ENCODE measurements at places on chromosomes 13 and 19.

DNA sequence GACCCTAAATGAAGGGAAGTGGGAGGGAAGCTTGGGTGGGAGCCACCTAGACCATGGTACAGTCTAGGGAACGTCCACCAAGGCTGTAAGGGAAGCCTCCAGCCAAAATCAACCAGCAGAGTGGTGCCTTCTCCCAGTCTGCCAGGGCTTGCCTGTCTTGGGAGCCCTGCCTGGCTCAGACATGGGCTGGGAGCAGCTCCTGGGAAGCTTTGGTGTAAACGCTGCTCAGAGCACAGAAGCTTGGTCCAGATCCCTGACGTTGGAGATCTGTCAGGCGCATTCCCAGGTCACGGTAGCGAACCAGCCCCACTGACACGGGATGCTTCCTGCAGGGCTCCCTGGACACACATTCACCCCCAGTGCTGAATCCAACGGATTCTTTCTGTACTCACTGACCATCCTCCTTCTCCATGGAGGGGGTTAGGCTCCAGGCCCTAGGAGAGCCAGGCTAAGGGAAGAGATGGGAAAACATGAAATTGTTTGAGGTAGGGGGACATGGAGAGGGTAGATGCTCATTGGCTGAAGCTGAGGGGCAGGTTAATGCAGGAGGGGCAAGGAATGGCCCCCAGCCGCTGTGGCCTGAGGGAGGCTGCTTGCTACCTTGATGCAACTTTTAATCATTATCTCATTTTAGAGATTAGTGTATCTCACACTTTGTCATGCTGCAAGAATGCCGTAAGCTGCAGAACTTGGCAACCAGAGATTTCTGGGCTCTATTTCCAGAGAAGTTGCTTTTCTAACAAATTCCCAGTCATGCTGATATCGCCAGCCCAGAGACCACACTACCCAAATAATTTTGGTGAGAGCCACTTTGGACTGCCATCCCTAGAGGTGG is 195.8 kb downstream of the UQCRFS1 start:
- DNase-seq = no peak

DNA sequence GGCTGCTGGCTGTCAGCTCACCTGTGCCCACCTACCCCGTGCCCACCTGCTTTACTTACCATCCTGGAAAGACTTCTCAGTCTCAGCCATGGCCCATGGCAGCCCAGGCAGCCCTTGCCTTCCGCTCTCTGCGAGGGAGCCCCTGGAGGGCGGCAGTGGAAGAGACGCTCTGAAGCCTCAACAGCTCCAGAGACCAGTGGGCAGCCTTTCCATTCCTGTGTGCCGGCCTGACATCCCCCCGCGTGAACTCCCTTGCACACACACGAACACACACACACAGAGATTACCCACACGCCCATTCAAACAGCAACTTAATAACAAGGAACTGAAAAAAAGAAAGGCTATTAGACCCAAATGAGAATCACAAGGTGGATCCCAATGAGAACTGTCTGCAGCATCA is 14.2 kb upstream of the RASA3 start:
- peak; percentile 10 for DNase-seq

DNA sequence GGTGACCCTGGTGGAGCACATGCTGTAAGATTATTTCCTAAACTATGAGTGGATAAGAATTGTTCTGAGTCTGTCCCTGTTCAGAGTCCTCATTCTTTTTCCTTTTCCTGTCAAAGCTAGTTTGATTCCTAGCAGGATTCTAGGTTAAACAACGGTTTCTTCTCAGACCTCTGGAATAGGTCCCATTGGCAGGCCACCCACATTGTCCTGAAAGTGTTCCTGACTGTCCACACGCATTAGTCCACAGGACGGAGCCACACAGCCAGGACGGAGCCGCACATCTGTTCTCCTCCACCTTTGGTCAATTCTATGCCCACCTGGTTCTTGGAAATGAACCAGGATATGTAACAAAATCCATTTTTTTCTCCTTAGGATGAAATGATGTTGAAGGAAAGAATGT is 46.1 kb downstream of the ANKRD10 start:
- no peak for DNase-seq

- peak; percentile 87 for DNase-seq
Measured at GRCh38 chr19:898663-899062, 5.4 kb downstream of the RNU6-9 start.

DNA sequence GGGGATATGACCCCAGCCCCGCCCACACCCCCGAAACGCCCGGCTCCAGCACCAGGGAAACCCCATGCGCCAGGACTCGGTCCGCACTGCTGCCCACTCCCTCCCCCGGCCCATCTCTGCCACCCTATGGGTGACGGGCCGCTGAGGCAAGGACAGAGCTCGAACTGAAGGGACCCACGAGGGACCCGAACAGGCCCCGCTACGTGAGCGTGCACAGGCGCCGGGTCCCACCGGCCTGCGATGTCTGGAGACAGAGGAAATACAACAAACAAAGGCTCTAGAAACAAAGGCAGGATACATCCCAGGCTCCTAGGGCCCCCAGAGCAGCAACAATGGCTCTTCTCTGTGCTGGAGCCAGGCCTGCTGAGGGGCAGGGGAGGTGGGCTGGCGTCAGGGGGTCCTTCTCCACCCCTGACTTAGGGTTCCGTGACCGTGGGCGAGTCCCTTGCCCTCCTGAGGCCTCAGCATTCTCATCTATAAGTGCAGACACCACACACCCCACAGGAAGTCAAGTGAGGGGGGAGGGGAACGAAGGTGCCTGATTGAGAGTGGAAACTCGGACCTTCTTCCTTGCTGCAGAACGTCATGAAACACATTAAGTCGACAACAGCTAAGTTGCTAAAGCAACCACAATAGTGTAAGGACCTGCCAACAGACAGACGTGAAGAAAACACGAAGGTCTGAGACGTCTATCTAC is 3.1 kb downstream of the ABHD17A start:
- DNase-seq = no peak

DNA sequence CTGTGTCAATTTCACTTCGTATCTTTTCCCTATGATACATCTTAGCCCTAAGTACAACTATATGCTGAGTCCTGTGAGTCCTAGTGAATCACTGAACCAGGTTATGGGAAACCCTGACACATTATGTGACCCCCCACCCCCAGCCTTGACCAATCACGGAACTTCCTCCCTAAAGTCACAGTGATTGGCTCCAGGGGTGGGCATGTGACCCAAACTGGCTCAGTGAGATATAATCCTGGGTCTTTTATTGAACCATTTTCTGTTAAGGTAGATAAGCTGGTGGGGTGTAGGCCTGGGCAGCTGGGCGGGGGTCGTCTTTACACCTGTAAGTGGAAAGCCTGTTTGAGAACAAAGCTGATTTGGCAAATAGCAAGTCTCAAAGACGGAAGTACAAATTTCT is 19.8 kb upstream of the FBL start:
- DNase-seq = no peak

- no peak for DNase-seq
Measured at GRCh38 chr13:50587115-50587514, 256.4 kb downstream of the DLEU7 start.

GRCh38 chr19:8306235-8307054 is 1.7 kb downstream of the CD320 start:
- no peak for DNase-seq

GRCh38 chr13:75541287-75541686 is 3.6 kb upstream of the COMMD6 start:
- no peak for DNase-seq

DNA sequence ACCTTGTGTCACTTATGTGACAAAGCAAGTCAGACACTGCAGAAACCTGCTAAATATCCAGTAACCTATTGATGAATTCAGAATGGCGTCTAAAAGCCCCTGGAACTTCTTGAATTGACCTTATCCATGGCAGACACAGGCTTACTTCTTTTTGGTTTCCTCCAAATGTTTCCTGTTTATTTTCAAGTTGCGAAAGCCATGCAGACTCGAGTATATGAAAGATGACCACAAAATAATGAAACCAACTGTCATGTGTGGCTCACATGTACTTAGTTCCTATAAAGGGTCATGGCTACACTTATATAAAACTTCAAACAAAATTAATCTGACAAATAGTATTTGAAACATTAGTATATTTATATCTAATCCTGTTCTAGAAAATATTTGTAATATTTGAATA is 113.1 kb upstream of the FNDC3A start:
- no peak for DNase-seq

DNA sequence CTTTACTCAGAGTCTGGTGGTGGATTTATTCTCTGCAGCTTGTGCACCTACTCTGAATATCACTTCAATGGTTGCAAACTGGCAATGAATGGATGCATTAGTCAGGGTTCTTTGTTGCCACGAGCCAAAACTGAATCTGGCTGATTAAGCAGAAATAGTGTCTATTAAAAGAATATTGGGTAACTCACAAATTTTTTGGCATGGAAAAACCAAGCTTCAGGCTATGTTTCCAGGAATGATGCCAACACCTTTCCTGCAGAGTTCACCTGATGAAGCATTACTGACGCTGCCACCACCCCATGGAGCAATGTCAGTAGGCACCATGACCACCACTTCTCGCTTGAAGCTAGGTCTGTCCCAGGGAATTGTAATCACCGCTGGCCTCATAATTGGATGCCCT is 597.8 kb upstream of the SLC10A2 start:
- no peak for DNase-seq

- DNase-seq = no peak
Measured at GRCh38 chr19:47241919-47242577, 11.0 kb upstream of the BBC3 start.

DNA sequence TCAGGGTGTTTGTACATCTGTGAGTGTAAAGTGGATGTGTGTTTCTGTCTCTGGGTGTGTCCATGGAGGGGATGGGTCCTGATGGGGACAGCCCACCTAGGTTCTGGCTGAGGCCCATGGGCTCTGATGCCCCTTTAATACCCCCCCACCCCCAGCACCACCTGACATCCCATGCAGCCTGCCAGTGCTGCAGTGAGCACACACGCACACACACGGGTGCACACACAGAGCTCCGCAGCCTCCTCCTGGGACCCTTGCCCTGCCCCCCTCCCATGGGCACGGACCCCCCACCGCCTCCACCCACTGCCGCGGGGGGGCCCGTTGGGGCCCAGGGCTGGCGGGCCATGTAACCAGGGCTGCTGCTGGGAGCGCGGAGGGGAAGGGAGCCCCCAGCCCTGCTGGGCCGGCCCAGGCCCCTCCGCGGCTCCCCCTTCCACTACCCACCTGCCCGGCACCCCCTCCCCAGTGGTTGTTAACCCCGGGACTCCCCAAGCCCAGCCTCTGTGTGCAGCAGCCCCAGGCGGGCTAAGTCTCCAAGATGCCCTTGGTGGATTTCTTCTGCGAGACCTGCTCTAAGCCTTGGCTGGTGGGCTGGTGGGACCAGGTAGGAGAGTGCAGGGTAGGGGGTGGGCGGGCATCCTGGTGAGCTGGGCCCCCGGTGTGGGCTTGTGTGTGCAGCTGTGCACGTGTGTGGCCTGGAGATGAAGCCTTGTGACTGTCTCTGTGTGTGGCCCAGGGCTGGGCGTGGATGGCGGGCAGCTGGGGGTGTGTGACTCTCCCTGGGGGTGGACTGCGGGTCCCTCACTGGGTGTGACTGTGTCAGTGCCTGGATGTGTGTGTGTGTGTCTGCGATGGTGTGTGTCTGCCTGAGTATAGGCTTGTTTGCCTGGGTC is 32.6 kb downstream of the PDE4A start:
- no peak for DNase-seq

- DNase-seq = no peak
Measured at GRCh38 chr13:30868799-30869470, 37.1 kb upstream of the MEDAG start.

DNA sequence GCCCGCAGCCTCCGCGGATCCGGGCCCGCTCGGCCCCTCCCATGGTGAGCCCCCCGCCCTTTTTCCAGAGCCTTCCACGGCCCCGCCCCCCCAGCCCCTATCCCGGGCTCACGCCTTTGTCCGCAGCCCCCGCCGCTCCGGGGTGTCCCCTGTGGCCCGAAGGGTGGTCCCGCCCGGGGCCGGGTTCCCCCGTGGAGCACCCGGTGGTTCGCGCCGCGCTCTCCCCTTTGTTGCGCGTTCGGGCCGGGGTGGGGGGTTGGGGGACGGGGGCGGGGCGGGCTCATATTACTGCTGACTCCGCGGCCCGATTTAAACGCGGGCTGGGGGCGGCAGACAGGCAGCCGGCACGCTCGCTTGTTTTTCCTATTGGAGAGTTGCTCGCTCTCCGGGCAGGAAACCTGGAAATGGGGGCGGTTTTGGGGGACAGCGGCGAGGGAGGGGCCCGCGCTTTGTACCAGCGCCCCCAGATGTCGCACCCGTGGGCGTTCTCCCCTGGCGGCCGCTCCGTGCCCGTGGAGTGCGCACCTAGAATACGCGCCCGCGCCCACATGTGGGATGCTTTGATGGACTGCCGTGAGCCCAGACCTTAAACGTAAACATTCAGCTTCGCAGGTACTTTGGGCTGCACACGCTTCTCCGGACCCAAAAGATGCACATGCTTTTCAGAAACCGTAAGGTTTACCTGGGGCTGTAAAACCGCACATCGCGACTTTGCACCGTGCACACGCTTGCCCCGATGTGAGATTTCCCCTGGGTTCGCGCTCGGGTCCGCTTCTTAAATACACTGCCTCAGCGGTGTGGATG is 699 bp downstream of the PTOV1 start:
- DNase-seq = no peak

GRCh38 chr13:67306742-67307141 is 76.6 kb upstream of the PCDH9 start:
- DNase-seq = peak; percentile 63

- peak; percentile 89 for DNase-seq
Measured at GRCh38 chr19:11482384-11483050, 1.7 kb upstream of the ELAVL3 start.

DNA sequence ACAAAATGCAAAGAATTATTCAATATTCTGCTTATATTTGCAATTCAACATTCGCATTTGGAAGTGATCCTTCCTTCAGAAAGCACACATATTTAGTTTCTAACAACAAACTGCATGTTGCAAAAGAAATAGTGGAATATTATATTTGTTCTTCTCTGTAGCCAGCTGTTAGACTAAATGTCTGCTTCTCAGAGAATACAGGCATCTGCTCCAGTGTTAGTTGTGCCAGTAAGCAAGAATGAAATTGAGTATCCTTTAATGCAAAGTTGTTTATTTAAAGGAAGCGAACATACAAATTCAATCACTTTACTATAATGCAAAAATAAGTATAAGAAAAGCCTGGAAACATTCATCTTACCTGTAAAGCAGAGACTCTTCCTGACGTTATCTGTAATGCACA is 663 bp downstream of the SLITRK6 start:
- no peak for DNase-seq

DNA sequence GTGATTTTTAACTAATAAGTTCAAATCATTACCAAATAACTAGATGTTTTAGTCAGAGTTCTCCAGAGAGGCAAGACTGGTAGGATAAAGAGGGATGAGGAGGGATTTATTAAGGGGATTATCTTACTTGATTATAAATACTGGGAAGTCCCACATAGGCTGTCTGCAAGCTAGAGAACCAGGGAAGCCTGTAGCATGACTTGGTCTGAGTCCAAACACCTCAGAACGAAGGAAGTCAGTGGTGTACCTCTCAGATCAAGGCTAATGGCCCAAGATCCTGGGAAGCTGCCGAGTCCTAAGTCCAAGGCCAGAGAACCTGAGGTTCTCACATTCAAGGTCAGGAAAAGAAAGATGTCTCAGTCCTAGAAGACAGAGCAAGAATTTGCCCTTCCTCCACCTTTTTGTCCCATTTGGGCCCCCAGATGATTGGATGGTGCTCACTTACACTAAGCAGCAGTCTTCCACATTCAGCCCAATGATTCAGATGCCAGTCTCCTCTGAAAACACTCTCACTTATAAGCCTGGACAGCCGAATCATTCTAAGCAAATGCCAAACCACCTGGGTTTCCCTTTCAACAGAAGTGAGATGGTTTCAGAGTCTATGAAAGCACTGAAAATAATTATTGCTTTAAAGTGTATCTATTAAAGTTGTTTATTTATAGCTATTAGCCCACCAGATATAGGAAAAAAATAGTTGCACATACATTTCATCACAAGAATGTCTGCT is 1599.2 kb downstream of the OLFM4 start:
- peak; percentile 5 for DNase-seq

- no peak for DNase-seq
Measured at GRCh38 chr13:48231933-48232332, 1.1 kb upstream of the ITM2B start.
